ENCODE measurements at places on chromosomes 13 and 19.

GRCh38 chr19:54928299-54928698 is 19.0 kb downstream of the NLRP7 start:
- DNase-seq, result peak; percentile 5

GRCh38 chr13:44422755-44423643 is 49.4 kb downstream of the SERP2 start:
- DNase-seq, result no peak

DNA sequence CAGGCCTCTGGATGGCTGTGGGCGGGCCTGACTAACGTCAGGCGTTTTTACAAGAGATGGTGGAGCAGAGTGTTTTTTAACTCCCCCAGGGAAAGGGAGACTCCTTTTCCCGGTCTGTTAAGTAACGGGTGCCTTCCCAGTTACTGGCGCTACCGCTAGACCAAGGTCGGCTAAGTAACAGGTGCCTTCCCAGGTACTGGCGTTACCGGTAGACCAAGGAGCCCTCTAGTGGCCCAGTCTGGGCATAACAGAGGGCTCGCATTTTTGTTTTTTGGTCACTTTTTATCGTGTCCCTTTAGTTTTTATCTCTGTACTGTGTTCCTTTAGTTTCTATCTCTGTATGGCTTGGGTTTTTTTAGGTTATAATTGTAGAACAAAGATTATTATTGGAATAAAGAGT is 10.0 kb downstream of the ZNF383 start:
- DNase-seq, result no peak

GRCh38 chr13:99265821-99266426 is 7.7 kb upstream of the GPR18 start:
- DNase-seq, result peak; percentile 60

DNA sequence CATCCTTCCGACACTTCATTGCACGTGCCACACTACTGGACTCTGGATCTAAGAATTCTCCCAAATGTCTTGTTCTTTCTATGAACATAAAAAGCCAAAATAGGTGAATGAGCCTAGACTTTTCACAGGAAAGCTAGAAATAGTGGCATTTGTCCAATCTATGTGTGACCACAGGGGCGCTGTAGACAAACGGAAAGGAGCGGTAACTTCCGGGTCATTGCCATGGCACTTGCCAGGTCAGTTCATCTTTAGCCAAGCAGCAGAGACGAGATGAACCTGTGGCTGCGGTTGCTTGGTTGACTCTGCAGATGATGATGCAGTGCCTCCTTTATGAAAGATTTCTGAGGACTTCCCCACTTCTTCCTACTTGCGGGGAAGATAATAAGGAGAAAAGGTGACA is 65.6 kb downstream of the ADGRE1 start:
- no peak for DNase-seq

DNA sequence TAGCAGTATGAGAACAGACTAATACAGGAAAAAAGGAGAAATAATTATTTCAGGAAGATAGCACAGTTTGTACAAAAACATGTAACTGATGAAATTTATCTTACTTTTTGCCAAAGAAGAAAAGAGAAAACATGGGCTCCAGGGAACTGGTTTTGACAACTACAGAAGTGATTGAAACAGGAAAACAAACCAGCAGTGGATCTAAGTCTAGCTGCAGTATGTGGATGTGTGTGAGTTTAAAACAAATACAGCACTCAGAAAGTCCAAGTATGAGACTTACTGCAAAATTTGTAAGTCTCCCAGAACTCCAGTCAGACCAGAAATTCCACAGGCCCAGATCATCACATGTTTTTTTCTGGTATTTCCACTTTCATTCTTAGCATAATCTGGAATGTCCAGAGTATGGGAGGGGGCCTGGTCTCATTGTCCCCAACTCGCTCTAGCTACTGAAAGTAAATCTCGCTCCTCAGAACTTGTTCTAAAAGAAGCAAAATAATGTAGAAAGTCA is 259.5 kb downstream of the NHLRC3 start:
- DNase-seq, result no peak

DNA sequence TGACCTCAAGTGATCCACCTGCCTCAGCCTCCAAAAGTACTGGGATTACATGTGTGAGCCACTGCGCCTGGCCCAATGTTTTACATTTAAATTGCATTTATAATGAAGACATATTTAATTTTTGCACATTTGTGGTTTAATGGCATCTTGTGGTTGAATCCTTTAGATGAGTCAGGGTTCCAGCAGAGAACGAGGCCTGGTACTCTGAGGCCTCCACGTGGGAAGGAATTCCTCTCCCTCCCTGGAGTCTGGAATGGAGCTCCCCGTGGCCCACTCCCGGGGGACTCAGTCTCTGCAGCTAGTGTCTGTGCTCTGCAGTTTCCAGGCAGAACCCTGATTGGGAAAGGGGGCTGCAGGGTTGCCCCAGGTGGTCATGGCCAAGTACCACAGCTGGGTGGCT is 24.2 kb downstream of the ZFR2 start:
- DNase-seq, result no peak

GRCh38 chr19:10195199-10195519 is 406 bp upstream of the DNMT1 start:
- DNase-seq, result no peak

- no peak for DNase-seq
Observed at GRCh38 chr19:16535381-16535780, 6.9 kb downstream of the CHERP start.

GRCh38 chr13:42068886-42069285 is 20.4 kb downstream of the DGKH start:
- DNase-seq, result no peak

GRCh38 chr13:74570834-74571233 is 436.6 kb upstream of the KLF12 start:
- no peak for DNase-seq

DNA sequence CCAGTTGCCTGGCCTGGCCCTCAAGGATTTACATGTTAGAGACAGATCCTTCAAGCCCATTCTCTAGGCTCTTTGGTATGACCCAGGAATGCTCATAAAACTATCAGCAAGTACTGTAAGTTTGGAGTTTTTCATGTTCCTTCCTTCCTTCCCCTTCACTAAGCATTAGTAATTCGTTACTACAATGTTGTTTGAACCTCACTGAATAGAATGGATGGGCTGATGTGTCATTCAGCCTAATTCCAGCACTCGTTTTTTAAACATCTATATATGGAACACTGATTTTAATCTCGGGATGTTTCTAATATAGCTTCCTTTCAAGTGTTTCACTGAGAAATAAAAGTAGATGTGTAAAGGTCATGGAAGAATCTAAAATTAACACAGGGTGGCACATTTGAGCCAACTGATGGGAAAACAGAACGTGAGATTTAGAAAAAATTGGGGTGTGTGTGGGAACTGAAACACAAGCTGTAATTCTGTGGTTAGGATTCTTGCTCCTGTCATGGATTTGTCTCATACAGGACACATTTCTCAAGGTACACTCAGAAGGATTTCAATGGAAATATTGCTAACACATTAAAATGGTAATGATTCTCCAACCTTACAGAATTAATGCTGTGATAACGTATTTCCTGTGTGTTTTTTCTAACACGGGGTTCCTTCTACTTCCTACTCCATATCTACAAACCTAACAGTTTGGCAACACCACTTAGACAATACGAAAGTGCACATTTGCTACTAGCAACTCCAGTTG is 93.4 kb downstream of the FLT1 start:
- DNase-seq, result peak; percentile 61

GRCh38 chr19:51140441-51140840 is 1.7 kb upstream of the SIGLEC7 start:
- no peak for DNase-seq

Data from MCF 10A (cell line).